MCF 10A (cell line): ENCODE measurements at places on chromosomes 11 and 22. TPM values are rescaled to one million over a fixed set of nuclear protein-coding genes. Genes with fewer than 3 reads are reported as not detected.

- DNase-seq, result no peak
Measured at GRCh38 chr11:26158251-26158650, 173.7 kb upstream of the ANO3 start.

DNA sequence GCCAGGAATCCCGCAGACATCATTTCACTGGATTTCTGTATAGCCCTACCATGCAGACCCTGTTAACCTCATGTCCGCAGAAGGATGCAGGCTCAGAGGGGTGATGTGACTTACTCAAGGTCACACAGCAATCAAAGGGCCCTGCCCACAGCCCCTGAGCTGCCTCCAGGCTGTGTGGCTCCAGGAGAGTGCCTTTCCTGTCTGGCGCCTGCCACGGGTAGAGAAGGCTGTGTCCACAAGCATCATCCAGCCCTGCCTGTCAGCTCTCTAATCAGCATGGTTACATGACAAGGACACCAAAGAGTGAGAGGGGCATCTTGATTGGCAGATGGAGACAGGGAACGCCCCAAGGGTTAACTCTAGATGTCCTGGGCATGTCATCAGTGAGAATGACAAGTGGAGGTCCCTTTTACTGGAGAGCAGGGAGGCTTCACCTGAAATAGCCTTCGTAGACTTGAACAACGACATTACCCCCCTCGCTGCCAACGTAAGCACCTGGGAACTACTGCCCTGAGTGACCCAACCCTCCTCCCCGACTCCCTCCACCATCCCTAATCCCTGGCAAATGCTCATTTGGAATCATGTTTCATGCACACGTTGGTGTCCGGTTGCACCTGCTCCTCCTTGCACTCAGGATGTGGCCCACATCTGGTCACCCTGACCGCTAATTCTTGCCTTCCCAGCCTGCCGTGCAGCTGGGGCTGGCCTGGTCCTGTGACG is 6.9 kb downstream of the FGF19 start:
- DNase-seq, result peak; percentile 18

DNA sequence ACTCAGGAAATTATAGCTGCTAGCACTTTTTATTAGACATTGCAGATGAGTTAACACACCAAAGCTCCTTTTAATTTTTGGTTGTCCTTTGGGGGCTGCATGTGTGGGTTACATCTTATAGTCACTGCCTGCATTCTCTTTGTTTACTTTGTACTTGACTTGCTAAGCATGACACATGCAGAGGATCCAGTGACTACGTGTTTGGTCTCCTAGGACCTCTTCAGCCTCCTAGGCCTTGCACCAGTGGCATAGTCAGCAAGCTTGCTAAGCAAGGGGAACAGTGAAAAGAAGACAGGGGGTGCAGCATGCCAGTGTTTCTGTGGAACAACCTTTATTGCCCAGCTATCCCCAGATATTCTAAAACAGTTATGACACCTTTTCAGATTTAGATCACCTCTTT is 108.2 kb downstream of the PAX6 start:
- DNase-seq, result peak; percentile 14

GRCh38 chr11:115455613-115456012 is 48.6 kb downstream of the CADM1 start:
- DNase-seq, result no peak

DNA sequence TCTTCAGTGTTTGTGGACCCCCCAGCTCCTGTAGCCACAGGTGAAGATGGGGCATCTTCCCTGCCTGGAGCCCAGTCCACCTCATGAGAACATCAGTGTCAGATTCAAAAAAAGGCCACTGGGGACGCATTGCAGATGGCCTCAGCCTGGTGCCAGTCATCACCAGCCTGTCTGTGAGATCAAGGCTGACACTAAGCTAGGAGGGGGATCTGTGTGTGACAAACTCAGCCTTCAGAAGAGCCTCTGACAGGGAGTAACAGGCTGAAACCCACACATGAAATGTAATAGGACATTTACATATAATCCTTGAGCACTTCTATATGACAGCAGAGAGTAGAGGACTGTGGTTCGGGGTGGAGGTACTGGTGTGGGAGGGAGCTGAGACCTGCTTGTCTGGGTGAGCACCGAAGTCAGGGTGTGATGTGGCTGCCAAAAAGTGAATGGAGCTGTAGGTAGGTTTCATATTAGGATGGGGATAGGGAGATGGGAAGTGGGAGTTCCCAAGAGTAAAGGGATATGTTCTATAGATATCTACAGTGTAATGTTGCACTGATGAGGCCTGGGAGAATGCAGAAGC is 20.5 kb upstream of the CCDC134 start:
- DNase-seq, result no peak

DNA sequence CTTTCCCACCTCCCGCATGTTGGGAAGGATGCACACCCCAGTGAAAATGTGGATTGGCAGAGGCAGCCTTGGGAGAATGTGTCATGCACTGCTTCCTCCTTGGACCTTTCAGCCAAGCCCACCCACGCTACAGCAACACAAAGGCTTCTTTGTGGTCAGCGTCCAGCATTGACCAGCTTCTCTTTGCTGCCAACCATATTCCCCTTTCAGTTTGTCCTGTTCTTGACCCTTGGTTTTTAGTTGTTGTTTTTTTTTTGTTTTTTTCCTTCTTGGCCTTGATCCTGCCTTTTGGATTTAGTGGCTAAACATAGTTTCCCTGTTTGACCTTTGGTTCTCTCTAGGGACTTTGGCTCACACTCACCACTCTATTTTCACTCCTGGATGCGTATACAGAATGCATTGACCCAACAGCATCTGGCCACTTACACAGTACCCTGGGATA is 573.6 kb downstream of the INSC start:
- DNase-seq, result no peak

DNA sequence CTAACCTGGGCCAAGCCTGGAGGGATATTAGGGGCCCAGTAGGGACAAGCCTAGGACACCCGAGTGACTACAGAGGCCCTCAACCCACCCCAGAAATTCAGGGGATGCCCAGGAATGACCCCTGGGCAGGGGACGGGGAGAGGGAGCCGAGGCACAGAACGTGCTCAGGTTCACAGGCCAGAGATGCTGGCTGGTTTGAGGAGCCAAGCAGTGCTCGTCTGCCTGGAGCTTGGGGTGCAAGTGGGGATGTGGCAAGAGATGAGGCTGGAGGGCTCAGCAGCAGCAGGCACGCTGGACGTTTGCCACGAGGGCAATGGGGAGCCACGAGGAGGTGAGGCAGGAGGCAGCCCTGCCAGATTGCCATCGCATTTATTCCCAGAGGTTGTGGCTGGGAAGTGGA is 34.0 kb upstream of the EMID1 start:
- DNase-seq, result no peak

DNA sequence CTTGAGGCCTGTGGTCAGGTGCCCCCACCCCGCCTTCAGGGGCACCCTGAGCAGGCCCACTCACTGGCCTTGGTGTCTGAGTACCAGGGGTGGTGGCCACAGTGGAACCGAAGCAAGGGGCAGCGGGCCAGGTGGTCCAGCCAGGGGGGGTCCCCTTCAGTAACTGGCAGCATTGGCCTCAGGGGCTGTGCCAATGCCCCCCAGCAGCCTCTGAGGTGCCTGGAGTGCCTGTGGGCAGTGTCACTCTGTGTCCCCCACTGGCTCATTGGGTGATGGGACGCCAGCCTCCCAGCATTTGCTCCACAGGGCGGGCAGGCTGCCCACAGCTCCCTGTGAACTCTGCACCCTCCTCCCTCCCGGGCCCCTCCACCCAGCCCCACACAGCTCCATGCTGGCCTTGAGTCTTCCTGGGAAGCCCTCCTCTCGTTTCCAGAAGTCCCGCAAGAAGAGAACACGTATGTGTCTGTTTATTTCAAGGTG is 29.5 kb upstream of the CARS1 start:
- no peak for DNase-seq

GRCh38 chr11:83545494-83546260 is 259.5 kb upstream of the CCDC90B start:
- DNase-seq, result no peak

GRCh38 chr11:65911682-65912568 is 6.9 kb downstream of the C11orf68 start:
- DNase-seq, result peak; percentile 90

DNA sequence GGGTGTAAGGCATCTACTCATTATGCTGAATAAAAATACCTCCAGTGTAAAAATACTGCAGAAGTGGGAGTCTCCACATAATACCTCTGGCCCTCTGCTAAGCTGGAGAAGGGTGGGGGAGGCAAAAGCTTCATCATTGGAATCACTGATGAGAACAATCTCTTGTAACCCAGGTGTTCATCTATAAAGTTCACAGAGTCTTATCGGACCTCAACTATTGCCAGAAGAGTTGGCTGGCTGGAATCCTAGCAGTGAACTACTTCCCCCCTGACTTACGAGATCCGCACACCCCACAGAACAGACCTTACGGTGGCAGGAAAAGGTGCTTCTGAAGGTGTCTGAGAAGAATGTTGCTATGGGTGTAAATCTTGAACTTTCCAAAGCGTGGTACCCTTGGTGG is 2.5 kb downstream of the OR8D1 start:
- DNase-seq, result no peak

GRCh38 chr11:46272816-46273427 is 4.5 kb upstream of the CREB3L1 start:
- peak; percentile 44 for DNase-seq

DNA sequence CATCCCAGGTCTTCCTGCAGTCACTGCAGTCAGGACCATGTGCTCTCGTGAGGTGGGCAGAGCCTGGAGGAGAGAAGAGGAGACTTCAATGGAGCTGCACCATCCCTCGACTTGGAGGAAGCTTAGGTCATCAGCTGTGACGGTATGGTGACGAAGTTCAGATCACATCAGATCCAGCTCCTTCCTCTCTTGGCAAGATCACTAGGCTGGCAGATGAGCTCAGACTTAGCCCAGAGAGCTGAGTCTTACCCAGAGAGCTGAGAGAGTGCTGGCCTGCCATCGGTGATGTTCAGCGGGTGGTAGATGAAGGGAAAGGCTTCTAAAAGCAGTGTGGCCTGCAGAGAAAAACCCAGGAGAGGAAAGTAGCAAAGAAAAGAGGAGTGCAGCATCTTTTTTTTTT is 1.8 kb upstream of the SLC15A3 start:
- DNase-seq, result no peak

- DNase-seq, result peak; percentile 41
Measured at GRCh38 chr11:72738199-72739141, 13.7 kb downstream of the ARAP1 start.

GRCh38 chr11:123211149-123211852 is 16.3 kb upstream of the CLMP start:
- DNase-seq, result no peak

DNA sequence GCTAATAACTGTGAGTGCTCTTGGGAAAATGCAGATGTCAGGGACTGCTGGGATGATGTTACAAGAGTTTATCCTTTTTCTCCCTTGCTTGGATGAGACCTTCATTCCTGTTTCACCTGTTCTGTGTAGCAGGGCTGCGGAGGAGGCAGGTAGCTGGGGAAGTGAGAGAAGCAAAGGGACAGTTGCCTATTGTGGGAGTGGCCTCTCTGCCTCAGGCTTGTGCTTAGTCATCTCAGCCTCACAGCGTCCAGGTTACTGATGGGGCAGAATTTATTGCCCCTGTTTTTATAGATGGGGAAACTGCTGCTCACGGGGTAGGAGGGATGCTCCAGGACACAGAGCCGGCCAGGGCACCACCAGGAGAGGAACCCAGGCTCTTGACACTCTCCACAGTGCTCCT is 1.7 kb downstream of the STX3 start:
- DNase-seq, result peak; percentile 65

GRCh38 chr11:126383339-126384335 is 28.2 kb downstream of the ST3GAL4 start:
- DNase-seq, result no peak

DNA sequence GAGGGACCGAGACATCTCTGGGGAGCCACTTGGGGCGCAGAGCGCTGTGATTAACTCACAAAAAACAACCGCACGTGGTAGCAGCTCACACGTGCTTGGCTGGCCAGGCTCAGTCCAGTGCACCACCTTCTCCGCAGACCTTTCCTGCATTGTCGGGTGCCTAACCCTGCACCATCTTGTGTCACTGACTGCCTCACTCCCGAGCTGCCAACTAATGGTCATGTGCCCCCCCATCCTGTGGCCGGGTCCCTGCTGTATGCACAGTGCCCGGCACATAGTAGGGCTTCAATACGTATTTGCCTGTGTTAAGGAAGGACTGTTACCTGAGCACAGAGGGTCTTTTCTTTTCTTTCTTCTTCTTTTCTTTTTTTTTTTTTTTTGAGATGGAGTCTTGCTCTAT is 71.9 kb downstream of the ARHGAP8 start:
- DNase-seq, result no peak

GRCh38 chr22:50522208-50522805 is 3.1 kb downstream of the SCO2 start:
- DNase-seq, result no peak

DNA sequence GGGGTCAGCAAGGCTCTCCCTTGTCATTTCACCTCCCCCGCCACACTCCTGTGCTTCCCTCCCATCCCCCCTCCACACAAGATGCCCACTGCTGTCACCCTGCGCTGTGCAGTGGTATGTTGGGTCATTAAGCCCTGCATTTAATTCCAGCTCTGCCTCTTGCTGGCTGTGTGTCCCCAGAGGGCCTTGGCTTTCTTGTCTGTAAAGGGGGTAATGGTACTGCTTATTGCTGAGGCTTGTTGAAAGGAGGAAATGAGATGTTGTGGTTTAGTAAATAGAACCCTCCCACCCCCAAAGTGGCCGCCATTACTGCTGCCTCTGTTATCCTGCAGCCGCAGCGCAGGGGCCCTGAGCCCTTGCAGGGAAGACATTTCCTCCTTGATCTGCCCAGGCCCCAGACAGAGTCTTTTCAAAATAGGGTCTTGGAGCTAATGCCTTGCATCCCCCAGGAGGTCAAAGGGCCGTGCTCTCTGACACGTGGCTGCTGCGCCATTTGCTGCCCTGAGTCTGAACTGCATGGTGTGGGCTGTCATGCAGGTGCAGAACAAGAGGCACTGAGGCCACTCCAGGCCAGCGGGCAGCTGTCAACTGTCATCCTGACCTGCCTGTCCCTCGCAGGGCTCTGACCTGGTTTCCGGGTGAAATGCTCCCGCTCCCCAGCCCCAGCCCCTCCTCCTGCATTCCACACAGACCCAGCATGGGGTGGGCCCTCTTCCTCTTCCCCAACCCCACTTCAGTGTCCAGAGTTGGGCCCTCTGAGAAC is 18.7 kb downstream of the PVALB start:
- no peak for DNase-seq

Gene C11orf87
- not detected in 2 replicates for total RNA-seq

Gene TTLL1
- total RNA-seq, result 3.3 and 3.6 TPM in 2 replicates

Gene APOA5
- total RNA-seq, result not detected in 2 replicates

Gene CD3D
- total RNA-seq, result not detected in 2 replicates

Gene BET1L
- 65.3 and 66.1 TPM in 2 replicates for total RNA-seq

Gene GDPD4
- not detected in 2 replicates for total RNA-seq

Gene CHST1
- total RNA-seq, result not detected in 2 replicates

Gene SLC1A2
- not detected in 2 replicates for total RNA-seq

Gene RAB39A
- not detected in 2 replicates for total RNA-seq

Gene RASD2
- total RNA-seq, result not detected in 2 replicates
